ENCODE measurements at places on chromosomes 5 and 9. TPM values are rescaled to one million over a fixed set of nuclear protein-coding genes. Genes with fewer than 3 reads are reported as not detected.

DNA sequence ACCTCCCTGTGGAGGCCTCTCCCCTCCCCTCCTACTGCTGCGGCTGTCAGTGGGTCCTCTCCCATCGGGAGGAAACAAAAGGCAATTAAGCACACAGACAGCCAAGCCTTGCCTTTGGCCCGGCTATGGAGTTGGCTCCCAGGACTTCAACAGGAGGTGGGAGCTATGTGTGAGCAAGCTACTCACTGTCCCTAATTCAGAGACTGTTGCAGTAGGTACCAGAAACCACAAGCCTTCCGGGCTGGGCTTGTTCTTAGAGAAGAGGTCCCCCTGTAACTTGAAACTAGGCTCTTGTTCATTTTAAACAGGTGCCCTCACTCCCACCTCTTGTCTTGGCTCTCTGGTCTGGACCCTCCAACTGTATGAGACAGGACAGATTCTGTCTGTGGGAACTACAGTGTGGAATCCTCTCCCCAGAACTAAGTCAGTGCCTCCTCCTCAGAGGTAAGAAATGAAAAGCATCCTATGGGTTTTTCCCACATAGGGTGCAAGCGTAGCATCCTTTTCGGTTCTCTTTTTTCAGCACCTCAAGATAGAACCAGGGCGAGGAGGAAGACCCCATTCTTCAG lies 561.1 kb downstream of the EBF1 start:
- H3K4me3 ChIP-seq: no peak overlapping the region
- no peaks in the 10 kb centered on the region for H3K27me3 ChIP-seq
- H3K36me3 ChIP-seq: no peaks in the 10 kb centered on the region

The NOTCH1 gene
- 81.6 TPM for total RNA-seq

GRCh38 chr5:177604116-177604521 lies 4.2 kb downstream of the B4GALT7 start:
- DNase-seq: no peak
- no peaks in the 10 kb centered on the region for H3K4me1 ChIP-seq
- H3K36me3 ChIP-seq: no peaks in the 10 kb centered on the region
- H3K27me3 ChIP-seq: no peaks in the 10 kb centered on the region

DNA sequence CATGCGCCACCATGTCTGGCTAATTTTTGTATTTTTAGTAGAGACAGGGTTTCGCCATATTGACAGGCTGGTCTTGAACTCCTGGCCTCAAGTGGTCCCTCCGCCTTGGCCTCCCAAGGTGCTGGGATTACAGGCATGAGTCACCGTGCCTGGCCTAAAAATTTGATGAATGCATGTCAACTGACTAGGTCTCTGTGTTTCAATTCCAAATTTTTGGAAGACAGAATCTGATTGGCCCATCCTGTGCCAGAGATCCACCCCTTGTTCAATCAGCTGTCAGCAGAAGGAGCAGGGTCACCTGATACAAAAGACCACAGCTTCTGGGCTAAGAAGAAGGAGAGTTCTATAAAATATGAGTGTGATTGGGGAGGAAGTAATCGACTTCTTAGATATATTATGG lies 43.5 kb upstream of the COL15A1 start:
- H3K4me3 ChIP-seq: no peak overlapping the region
- H3K4me1 ChIP-seq: no peaks in the 10 kb centered on the region
- no peaks in the 10 kb centered on the region for H3K27me3 ChIP-seq
- H3K27ac ChIP-seq: no peak overlapping the region
- DNase-seq: no peak
- H3K36me3 ChIP-seq: no peaks in the 10 kb centered on the region

DNA sequence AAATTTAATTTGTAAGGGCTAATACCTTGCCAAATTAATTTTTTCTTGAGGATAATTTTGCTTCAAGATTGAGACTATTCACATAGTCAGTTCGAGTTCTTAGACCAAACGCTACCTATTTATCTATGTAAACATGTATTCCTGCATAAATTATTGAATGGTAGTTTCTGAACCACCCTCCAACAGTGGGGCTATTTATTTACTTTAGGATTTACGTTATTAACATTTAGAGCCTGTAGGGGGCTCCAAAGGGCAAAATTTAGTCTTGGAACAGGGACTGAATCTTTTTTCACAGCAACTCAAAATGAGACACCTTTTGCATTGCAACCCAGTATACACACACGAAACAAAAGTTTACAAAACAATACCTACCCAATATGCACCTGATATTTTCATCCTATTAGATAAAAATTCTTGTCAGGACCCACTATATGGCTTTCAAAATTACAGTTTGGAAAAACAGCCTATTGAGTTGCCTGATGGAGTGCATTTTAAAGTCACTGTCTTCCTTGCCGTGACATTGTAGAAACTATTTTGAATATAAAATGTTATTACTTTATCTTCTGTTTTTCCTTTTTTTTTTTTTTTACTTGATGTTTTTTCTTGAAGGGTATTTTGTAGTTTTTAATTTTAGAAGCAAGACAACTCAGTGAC lies 47.1 kb upstream of the POU4F3 start:
- no peaks in the 10 kb centered on the region for H3K36me3 ChIP-seq
- H3K4me3 ChIP-seq: no peak overlapping the region
- H3K27me3 ChIP-seq: no peaks in the 10 kb centered on the region
- H3K27ac ChIP-seq: no peak overlapping the region
- H3K4me1 ChIP-seq: no peaks in the 10 kb centered on the region

The OLFML2A gene
- 7.1 TPM for total RNA-seq

Measured in aorta (tissue), 5 donors.